Natural killer cell treated with Interleukin-12 subunit alpha and Interleukin-12 subunit beta and Interleukin-15 and Interleukin-18, amount 100 ng/mL, for 72 hours (primary cell): ENCODE measurements at places on chromosomes 3 and 15. TPM values are rescaled to one million over a fixed set of nuclear protein-coding genes. Genes with fewer than 3 reads are reported as not detected.

GRCh38 chr3:117567906-117568305 is 858.3 kb downstream of the TUSC7 start:
- H3K27me3 ChIP-seq: no peaks in the 10 kb centered on the region
- H3K27ac ChIP-seq: no peak overlapping the region
- no peak for DNase-seq
- H3K4me1 ChIP-seq: no peaks in the 10 kb centered on the region
- no peak overlapping the region for H3K4me3 ChIP-seq

DNA sequence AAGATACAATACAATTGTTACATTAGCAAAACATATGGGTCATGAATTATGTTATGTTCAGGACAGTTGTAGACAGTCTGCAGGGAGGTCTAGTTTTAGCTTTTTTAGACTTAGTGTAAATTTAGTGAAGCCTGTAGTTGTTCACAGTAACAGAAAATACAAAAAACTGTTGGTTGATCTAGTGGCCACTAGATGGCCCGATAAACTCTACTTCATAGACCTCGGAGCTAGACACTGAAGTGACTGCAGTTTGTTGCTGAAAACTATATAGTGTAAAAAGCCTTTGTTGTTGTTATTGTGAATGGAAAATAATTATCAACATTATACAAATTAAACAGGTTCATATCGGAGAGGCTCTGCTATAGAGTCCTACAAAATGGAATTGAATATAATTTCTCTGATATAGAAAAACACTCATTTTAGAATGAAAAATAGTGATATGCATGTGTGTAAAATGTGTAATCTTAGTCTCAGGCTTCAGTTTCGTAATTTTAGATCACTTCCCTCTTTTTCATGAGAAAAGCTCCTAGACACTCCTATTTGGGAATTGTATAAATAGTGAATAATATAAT is 18.3 kb downstream of the MAGEL2 start:
- no peaks in the 10 kb centered on the region for H3K36me3 ChIP-seq
- H3K27ac ChIP-seq: no peak overlapping the region
- no peaks in the 10 kb centered on the region for H3K4me1 ChIP-seq
- no peak overlapping the region for H3K4me3 ChIP-seq
- H3K27me3 ChIP-seq: no peaks in the 10 kb centered on the region

DNA sequence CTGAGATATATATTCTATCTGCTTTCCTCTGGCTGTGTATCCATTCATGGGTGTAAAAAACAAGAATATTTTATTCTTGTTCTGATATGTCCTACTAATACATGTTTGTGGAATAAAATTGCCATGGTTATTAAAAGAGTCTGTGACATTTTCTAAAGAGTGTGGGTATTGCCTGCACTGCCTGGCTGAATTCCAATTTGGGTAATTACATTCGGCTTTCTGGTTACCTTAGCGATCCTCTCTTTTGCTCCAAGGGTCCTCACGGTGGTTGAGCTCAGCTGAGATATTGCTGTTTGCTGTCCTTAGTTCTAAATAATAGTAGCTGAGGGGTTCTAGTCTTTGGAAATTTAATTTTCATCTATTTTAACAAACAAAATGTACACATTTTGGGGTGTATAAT is 301.4 kb upstream of the DNAJC19 start:
- no peak overlapping the region for H3K4me3 ChIP-seq
- H3K4me1 ChIP-seq: no peaks in the 10 kb centered on the region
- no peaks in the 10 kb centered on the region for H3K27me3 ChIP-seq
- no peaks in the 10 kb centered on the region for H3K36me3 ChIP-seq

The SELENOS gene
- 68.3 TPM for total RNA-seq

- peak overlapping the region; percentile 65 for H3K4me3 ChIP-seq
- DNase-seq: peak; percentile 55
- H3K36me3 ChIP-seq: peaks cover 15% of the 10 kb centered on the region
- peaks cover 85% of the 10 kb centered on the region for H3K4me1 ChIP-seq
Measured at GRCh38 chr15:67110958-67111864, 45.8 kb downstream of the SMAD3 start.

The PLA2G4E gene
- total RNA-seq: not detected

DNA sequence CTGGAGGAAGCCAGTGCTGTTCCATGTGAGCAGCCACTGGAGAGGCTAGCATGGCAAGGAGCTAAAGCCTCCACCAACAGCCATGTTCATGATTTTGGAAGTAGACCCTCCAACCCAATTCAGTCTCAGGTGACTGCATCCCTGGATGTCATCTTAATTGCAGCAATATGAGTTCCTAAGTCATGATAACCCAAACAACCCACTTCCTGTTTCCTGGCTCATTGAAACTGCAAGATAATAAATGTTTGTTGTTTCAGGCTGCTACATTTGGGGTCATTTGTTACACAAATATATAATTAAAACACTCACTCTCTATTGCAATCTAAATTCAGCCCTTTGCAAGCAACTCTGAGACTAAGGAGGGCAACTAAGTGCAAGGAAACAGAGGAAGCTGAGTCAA is 62.4 kb upstream of the SLC24A5 start:
- no peaks in the 10 kb centered on the region for H3K36me3 ChIP-seq
- H3K4me1 ChIP-seq: no peaks in the 10 kb centered on the region
- H3K4me3 ChIP-seq: no peak overlapping the region
- H3K27ac ChIP-seq: no peak overlapping the region

GRCh38 chr15:91950054-91950453 is 96.5 kb downstream of the SLCO3A1 start:
- no peaks in the 10 kb centered on the region for H3K36me3 ChIP-seq
- no peaks in the 10 kb centered on the region for H3K27me3 ChIP-seq

The SNX33 gene
- total RNA-seq: 2.6 TPM

The PML gene
- 72.3 TPM for total RNA-seq

DNA sequence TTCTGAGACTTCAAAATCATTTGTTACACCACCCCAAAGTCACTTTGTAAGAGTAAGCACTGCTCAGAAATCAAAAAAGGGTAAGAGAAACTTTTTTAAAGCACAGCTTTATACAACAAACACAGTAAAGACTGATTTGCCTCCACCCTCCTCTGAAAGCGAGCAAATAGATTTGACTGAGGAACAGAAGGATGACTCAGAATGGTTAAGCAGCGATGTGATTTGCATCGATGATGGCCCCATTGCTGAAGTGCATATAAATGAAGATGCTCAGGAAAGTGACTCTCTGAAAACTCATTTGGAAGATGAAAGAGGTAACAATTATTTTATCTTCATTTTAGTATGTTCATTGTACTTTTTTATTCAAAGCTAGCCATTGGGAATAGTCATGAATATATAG is 32.6 kb downstream of the BLM start:
- H3K4me3 ChIP-seq: peak overlapping the region; percentile 12
- DNase-seq: no peak
- no peaks in the 10 kb centered on the region for H3K27me3 ChIP-seq
- H3K36me3 ChIP-seq: peaks cover 15% of the 10 kb centered on the region
- H3K4me1 ChIP-seq: peaks cover 21% of the 10 kb centered on the region

DNA sequence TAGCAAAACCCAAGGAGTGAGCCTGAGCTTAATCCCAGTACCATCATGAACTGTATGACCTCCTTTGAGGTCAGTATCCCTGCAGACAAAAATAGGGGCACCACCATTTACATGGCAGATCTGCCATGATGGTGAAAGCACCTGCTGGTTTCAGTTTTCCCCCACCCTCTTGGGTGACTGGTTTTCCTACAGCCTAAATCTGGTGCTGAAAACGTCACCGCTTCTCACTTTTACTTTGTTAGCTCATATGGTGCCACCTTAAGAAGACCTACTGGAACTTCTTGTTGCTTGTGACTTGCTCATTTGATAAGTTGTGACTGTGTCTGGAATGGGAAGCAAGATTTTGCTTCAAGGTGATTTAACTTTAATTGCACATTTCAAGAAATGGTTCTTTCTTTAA is 5.1 kb downstream of the PPP1R2 start:
- no peaks in the 10 kb centered on the region for H3K27me3 ChIP-seq
- H3K4me1 ChIP-seq: peaks cover 73% of the 10 kb centered on the region
- no peaks in the 10 kb centered on the region for H3K36me3 ChIP-seq

GRCh38 chr3:186930641-186931531 is 560 bp downstream of the ST6GAL1 start:
- H3K4me1 ChIP-seq: peaks cover 51% of the 10 kb centered on the region
- peaks cover 25% of the 10 kb centered on the region for H3K36me3 ChIP-seq
- peak overlapping the region; percentile 91 for H3K27ac ChIP-seq
- DNase-seq: peak; percentile 80

DNA sequence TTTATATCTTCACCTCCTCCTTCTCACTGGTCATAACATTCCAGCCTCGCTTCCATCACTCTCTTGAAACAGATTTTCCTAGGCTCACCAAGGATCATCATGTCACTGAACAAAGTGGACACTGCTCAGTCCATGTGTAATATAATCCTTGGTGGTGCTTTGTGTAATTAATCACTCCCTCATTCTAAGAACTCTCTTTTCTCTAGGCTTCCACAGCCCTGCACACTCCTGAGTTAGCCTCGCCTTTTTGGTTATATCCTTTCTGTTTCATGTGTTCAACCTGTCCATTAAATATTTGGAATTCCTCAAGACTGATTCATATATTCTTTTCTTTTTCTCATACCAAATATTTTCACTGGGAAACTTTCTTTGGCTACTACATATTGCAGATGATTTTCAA is 440.8 kb downstream of the PYDC2 start:
- no peak overlapping the region for H3K4me3 ChIP-seq
- no peaks in the 10 kb centered on the region for H3K4me1 ChIP-seq
- no peak for DNase-seq
- no peaks in the 10 kb centered on the region for H3K36me3 ChIP-seq
- no peak overlapping the region for H3K27ac ChIP-seq
- no peaks in the 10 kb centered on the region for H3K27me3 ChIP-seq

- peak overlapping the region; percentile 72 for H3K4me3 ChIP-seq
- no peak for DNase-seq
- peaks cover 24% of the 10 kb centered on the region for H3K27me3 ChIP-seq
- H3K27ac ChIP-seq: no peak overlapping the region
- no peaks in the 10 kb centered on the region for H3K36me3 ChIP-seq
- H3K4me1 ChIP-seq: peaks cover 9% of the 10 kb centered on the region
Measured at GRCh38 chr15:72797338-72797689, 13.8 kb upstream of the ADPGK start.

- H3K27ac ChIP-seq: peak overlapping the region; percentile 97
- DNase-seq: peak; percentile 94
- peak overlapping the region; percentile 83 for H3K4me3 ChIP-seq
- no peaks in the 10 kb centered on the region for H3K36me3 ChIP-seq
- H3K4me1 ChIP-seq: peaks cover 73% of the 10 kb centered on the region
- no peaks in the 10 kb centered on the region for H3K27me3 ChIP-seq
Measured at GRCh38 chr15:31435261-31435911, 108.8 kb downstream of the KLF13 start.

DNA sequence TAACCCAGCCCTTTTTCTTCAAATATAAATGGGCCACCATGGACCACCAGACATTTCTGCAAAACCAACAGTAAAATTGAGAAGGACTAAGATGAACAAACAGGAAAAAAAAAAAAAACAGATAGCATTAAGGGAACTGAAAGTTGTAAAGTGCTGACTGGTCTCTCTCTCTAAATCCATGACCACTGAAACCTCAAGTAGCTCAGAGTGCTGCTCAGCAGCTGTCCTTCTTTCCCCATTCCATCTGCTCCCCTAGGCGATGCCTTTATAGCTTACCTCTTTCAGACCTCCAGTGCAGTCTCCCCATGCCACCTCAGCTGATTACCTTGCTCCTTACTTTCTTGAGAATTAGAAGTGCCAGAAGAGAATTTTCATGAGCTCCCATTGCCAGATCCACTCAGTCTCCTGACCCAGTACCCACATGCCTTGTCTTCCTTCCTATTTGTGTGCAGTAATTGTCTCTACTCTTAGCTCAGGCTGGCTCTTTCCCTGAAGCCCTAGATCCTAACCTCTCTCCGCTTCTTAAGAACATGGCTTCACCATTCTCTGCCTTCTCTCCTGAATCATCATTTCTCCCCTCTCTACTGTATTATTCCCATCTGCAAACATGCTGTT is 23.9 kb upstream of the XIRP1 start:
- H3K4me3 ChIP-seq: peak overlapping the region; percentile 40
- DNase-seq: no peak
- H3K4me1 ChIP-seq: peaks cover 56% of the 10 kb centered on the region
- H3K36me3 ChIP-seq: no peaks in the 10 kb centered on the region
